NCI-H2081 treated with DMSO at 0.1 percent for 48 hours (cell line): ENCODE measurements at places on chromosomes 6 and 20.

GRCh38 chr20:4226330-4227084 lies 211.1 kb upstream of the RNF24 start:
- no peak for DNase-seq

DNA sequence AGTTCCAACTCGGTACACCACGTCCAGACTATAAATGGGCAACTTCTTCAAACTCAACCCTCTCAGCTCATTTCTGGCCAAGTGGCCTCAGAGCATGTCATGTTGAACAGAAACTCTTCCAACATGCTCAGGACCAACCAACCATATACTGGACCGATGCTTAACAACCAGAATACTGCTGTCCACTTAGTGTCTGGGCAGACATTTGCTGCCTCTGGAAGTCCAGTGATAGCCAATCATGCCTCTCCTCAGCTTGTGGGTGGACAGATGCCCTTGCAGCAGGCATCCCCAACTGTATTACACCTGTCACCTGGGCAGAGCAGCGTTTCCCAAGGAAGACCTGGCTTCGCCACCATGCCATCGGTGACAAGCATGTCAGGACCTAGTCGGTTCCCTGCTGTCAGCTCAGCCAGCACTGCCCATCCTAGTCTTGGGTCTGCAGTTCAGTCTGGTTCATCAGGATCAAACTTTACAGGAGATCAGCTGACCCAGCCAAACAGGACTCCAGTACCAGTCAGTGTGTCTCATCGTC lies 47.8 kb downstream of the BICRAL start:
- no peak for DNase-seq

- DNase-seq: no peak
These were observed 136.9 kb downstream of the PREX1 start for GRCh38 chr20:48690888-48691287.

DNA sequence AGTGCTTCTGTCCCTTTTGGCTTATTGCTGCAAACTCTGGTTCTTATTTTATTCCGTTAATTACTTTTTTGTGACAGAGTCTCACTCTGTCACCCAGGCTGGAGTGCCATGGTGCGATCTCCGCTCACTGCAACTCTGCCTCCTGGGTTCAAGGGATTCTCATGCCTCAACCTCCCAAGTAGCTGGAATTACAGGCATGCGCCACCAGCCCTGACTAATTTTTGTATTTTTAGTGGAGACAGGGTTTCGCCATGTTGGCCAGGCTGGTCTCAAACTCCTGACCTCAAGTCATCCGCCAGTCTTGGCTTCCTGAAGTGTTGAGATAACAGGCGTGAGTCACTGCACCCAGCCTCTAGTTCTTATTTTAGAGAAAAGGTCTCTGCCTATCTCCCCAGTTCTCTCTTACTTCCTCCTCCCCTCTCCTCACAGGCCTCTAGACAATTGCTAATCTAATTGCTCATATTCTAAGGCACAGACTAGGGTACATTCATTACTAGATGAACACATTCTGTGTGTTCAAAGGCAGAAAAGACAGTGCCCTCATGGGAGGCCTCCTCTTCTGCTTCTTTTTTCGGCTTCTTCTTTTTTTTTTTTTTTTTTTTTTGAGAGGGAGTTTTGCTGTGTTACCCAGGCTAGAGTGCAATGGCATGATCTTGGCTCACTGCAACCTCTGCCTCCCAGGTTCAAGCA lies 27.0 kb downstream of the EDEM2 start:
- DNase-seq: no peak

- no peak for DNase-seq
These were observed 34.6 kb upstream of the FAM50B start for GRCh38 chr6:3814539-3814938.

DNA sequence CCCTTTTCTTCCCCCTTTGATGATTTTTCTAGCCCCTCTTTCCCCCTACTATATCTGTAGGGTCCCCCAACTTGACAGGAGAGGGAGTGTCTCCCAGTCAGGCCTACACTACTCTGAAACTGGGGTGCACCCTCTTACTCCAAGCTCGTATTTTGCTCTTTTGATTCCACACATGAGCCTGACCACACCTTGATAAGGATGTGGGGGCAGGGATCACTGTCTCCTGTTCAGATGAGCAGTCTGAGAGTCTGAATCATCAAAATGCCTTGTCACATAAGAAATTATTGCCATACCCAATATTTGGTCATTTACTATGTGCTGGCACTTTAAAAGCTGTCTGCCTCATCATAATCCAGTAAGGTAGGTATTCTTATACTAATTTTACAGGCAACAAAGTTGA lies 15.9 kb downstream of the PNPLA1 start:
- DNase-seq: no peak

GRCh38 chr6:115001731-115002350 lies 659.0 kb upstream of the HS3ST5 start:
- no peak for DNase-seq

- no peak for DNase-seq
These were observed 181.0 kb downstream of the CDKAL1 start for GRCh38 chr6:20715135-20715806.

DNA sequence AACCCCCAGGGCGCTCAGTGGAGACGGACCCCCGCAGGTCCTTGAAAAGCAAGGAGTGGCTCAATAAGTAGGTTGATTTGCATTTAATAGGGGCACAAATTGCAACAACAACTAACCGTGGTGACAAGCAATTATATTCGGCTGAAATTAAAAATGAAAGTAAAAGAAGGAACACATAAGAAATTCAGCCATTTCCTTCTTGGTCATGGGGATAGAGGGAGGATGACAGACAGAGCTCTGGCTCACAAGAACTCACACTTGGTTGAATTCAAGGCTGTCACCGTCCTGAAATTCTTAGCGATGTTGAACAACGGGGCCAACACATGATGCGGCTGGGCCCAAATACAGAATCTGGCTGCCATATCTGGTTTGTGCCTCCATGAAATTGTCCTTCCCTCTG lies 129.0 kb downstream of the EDN3 start:
- no peak for DNase-seq

DNA sequence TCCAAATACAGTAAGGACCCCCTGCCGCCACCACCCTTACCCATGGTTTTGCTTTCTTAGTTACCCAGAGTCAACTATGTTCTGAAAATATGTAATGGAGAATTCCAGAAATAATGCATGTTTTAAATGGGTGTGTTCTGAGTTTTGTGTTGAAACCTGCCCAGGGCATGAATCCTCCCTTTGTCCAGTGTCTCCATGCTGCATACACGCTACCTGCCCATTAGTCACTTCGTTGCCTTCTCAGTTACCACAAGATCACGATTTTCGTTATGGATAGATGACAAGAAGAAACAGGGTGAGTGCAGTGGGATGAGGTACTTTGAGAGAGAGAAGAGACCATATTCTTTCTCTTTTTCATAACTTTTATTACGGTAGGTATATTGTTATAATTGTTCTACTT lies 10.6 kb downstream of the FARS2 start:
- no peak for DNase-seq

GRCh38 chr20:56350842-56351241 lies 7.9 kb upstream of the FAM210B start:
- DNase-seq: no peak

- no peak for DNase-seq
These were observed 518.1 kb upstream of the JARID2 start for GRCh38 chr6:14727494-14728395.

- no peak for DNase-seq
These were observed 58.8 kb upstream of the BTN3A2 start for GRCh38 chr6:26306232-26306631.
